ENCODE measurements at places on chromosomes 16 and 17.
A peak's percentile ranks its signal among the peaks of the same experiment; 100 is the strongest.

DNA sequence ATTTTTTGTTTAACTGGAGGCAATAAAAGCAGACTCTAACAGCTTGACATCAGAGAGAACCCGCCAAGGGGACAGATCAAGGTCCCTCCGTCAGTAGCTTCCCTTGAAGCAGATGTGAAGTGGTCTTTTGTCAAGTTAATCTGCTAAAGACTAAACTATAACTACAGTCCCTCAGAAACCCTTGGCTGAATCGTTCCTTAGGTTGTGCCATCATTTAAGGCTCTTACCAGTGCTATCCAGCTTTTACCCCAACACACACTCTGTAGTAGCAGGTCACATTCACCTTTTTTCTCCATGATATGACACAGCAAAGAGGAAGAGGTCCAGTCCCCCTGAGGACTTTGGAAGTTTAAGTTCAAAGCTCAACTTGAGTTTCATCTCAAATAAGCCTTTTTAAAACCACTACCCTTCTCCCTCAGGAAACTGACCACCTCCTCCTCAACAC lies 49.7 kb downstream of the ERN1 start:
- DNase-seq, result no peak

DNA sequence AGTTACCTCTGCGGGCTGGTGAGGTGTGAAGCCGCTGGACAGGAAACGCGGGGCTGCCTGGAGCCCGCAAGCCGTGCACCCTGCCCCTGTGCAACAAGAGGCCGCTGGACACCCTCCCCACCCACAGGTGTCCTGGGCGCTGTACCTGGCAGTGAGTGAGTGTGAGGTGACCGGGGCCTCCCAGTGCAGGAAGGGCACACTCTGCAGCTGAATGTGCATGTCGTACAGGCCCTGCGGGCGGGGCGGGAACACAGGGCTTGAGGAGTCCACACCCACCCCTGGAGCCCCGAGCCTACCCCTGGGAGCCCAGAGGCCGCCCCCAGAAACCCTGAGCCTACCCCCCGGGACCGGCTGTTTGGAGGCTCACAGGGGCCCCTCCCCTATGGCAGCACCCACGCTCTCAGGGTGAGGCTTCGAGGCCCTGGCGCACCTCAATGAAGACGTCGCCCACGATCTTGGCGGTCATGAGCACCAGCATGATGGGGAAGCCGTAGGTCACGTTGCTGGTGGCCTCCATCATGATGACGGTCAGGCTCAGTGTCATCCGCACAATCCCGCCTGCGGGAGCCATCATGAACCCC lies 4.3 kb upstream of the CCDC154 start:
- no peak for DNase-seq

DNA sequence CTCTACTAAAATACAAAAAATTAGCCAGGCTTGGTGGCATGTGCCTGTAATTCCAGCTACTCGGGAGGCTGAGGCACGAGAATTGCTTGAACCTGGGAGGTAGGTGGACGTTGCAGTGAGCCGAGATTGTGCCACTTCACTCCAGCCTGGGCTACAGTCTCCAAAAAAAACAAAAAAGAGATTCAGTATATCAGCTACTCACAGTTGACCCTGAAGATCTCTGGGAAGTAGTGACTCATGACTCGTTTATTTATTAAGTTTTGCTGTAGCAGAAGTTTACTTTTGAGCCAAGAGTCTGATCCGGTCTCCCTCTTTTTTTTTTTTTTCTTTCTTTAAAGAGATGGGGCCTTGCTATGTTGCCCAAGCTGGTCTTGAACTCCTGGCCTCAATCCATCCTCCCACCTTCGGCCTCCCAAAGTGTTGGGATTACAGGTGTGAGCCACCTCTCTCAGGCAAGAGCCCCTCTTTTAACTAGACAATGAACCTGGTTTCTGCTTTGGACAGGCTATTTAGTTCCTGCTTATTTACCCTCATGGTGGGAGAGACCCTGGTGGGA lies 4.4 kb downstream of the MVP start:
- no peak for DNase-seq

DNA sequence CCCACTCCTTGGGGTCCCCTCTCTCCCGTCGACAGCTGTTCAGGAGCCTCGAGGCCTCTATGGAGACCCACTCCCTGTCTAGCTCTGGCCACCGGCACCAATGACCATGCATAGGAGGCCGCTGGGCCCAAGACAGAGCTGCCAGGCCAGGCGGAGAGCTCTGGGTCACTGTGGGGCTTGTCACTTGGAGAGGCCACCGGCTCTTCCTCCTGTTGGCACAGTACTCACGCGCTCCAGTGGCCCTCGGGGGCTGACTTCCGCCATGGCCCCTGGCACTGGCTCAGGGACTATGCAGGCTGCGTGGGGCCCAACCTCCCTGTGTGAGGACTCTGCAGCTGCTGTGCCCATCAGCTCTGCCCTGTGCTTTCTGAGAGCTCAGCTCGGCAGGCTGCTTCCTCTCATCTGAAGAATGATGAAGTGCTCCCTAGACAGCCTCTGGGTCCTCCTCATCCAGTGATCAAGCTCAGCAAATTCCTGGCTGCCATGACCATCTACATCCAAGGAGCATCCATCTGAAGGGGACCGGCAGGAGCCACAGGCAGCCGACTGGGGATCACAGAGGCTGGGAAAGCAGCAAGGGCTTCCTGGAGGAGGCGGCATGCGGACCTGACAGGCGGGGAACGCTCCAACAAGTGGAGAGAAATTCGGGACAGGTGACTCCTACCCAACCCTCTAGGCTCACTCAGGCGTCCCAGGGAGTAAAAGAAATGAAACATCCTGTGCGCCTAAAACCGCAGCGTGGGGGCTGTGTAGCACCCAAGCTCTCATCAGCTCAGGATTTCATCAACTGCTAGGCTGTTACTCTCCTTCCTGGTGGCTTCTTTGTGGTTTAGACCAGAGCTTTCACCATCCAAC lies 16.8 kb downstream of the GALNS start:
- DNase-seq, result no peak

- peak; percentile 92 for DNase-seq
Observed at GRCh38 chr17:39144416-39144840, 7.0 kb downstream of the PLXDC1 start.

DNA sequence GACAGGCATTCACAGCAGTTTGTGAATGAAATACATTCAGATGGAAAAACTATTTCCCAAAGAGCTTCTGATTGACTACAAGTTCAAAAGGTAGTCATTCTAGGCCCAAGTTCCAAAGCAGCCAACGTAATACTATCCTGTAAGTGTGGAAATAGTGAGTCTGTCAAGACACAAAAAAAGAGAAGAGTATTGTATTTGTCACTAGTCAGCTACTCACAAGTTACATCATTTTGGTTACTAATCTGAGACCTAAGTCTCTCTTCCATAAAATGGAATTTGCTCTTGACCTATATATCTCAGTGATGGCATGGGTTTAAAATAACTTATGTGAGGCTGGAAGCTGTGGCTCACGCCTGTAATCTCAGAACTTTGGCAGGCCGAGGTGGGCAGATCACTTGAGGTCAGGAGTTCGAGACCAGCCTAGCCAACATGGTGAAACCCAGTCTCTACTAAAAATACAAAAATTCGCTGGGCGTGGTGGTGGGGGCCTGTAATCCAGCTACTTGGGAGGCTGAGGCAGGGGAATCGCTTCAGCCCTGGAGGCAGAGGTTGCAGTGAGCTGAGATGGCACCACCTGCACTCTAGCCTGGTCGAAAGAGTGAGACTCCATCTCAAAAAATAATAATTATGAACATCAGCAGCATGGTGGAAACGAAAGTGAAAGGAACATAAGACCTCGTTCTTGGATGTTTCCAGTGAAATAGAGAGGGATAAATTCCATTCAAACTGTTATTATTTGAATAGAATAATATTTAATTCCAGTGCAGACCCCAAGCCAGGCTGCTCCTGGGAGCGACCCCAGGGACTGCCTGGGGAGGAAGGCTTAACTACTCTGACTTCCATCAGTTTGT lies 2.9 kb downstream of the CMC2 start:
- no peak for DNase-seq

DNA sequence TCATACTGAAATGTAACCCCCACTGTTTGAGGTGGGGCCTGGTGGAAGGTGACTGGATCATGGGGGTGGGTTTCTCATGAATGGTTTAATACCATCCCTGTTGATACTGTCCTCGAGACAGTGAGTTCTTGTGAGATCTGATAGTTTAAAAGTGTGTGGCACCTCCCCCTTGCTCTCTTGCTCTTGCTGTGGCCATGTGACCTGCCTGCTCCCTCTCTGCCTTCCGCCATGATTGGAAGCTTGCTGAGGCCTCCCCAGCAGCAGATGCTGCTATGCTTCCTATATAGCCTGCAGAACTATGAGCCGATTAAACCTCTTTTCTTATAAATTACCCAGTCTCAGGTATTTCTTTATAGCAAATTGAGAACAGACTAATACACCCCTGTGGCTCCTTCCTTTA lies 40.6 kb downstream of the STAT3 start:
- no peak for DNase-seq

GRCh38 chr16:4103745-4104144 lies 12.5 kb downstream of the ADCY9 start:
- no peak for DNase-seq

DNA sequence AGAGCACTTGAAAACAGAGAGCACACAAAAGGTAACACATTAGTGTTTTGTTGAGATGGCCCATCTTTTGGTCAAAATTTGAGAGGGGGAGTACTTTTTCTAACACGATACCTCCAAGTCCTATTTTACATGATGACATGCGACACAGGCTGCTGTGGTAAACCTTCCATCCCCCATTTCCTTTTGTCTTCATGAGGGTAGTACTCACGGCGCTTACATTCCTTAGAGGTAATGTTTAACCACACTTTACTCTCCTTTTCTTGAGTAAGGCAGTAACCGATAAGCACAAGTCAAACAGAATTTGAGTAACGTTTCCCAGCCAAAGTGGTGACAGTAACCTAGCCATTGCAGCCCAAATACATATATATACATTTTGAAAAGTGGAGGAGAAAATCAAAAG lies 35.8 kb upstream of the PITPNM3 start:
- no peak for DNase-seq

DNA sequence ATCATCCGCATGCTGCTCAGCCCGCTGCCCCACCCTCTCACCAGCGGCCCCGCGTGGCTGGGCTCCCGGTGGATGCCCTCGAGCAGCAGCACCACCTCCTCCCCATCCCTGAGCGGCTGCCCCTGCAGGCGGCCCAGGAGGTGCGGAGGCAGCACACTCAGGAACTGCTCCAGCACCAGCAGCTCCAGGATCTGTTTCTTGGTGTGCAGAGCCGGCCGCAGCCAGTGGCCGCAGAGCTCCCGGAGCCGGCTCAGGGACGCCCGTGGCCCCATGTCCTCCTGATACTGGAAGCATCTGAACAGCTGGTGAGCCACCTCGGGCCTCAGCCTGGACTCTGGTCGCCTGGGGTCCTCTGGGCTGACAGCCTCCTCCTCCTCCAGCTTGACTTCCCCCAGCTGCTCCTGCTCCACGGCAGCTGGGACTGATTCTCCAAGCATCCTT lies 6.6 kb downstream of the ZSCAN10 start:
- no peak for DNase-seq

GRCh38 chr17:32114536-32114935 lies 27.8 kb upstream of the RHOT1 start:
- no peak for DNase-seq

GRCh38 chr17:71338396-71338795 lies 782.4 kb upstream of the SOX9 start:
- no peak for DNase-seq

GRCh38 chr16:14308368-14308723 lies 237.2 kb downstream of the MRTFB start:
- no peak for DNase-seq

DNA sequence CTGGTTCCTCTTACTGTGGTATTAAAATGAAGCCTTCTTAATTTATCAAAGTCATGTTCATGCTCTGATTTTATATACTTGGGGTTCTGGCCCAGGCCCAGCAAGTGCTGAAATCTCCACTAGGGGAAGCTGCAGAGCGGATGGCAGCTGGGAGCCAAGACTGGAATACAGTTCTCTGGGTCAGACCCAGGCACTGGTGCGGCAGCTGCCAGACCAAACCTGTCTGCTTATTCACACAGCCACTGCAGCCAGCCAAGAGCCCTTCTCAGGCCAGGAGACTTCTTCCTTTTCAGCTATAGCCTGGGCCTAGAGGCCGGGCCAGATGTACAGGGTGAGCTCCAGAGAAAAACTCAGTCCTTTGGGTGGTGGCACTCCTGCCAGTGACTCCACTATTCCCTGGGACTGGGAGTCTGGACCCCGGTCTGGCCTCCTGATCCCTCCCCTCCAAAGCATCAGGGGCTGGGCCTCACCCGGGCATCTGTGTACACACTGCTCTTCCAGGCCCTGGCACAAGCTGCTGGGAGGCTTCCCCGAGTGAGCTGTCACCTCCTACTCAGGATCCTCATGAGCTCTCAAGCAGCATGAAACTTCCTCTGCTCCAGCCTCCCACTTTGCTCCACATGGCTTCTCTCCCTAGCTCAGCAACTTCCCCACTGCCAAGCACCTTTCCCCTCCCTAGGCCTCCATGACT lies 24.4 kb downstream of the ATP6V0D1 start:
- DNase-seq, result no peak

DNA sequence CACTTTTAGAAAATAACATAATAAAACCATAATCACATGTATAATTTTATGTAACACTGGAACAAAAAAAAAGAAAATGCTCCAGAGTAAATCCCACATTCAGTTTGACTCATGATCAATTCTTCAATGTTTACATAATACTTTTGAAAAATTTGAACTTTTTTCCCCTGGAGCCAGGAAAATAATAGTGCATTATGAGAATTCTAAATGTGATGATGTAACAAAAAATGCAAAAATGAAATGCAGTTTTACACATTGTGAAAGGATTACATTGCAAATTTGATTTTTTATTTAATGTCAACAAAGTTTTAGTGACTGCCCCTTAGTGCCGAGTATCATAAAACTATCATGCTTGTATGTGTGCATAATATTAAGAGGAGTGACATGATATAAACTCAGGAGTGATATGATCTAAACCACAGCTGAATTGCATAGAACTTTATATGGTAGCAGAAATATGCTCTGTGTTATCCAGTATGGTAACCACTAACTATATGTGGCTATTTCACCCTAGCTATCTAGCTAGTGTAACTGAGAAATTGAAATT lies 238.2 kb downstream of the CDH8 start:
- DNase-seq, result no peak

DNA sequence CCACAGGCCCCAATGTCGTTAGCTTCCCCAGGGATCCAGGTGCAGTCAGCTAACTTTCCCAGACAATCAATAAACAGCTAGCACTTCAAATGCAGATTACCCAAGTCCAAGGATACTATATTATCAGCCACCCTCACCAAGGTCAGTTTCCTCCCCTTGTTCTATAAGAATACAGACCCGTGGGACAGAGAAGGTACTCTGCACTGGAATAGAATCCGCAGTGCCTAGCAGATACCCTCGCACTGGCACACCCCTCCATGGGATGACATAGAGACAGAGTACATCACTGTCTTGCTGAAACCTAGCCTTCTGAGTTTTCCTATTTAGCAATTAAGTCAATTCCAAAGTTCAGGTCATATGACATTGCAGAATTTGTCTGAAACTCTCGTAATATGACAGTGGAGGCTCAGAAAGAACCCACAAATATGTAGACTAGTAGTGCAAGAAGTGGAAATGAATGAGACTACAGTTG lies 40.0 kb upstream of the ABCA10 start:
- DNase-seq, result no peak

- no peak for DNase-seq
Observed at GRCh38 chr16:86651823-86652222, 73.5 kb downstream of the FOXL1 start.

GRCh38 chr16:70664325-70665112 lies 18.2 kb downstream of the IL34 start:
- DNase-seq, result peak; percentile 58
